Subcutaneous preadipocyte (primary cell): ENCODE measurements at places on chromosomes 4 and X. TPM values are rescaled to one million over a fixed set of nuclear protein-coding genes. Genes with fewer than 3 reads are reported as not detected.

The CDX4 gene
- not detected in 2 replicates for total RNA-seq

The HSFX1 gene
- total RNA-seq = 0.59 and 0.73 TPM in 2 replicates

The PTCHD1 gene
- total RNA-seq = not detected in 2 replicates

The BTK gene
- total RNA-seq = not detected in 2 replicates

The SLC2A9 gene
- 0.73 and 0.78 TPM in 2 replicates for total RNA-seq

The GPRASP1 gene
- 1.4 and 1.8 TPM in 2 replicates for total RNA-seq

The KLKB1 gene
- 0.37 TPM in 1 of 2 replicates, not detected in the other for total RNA-seq

The TKTL1 gene
- total RNA-seq = not detected in 2 replicates

The TBC1D9 gene
- 26.8 and 40.5 TPM in 2 replicates for total RNA-seq

The NRK gene
- total RNA-seq = 0.20 and 0.37 TPM in 2 replicates

The DIAPH2 gene
- 28.7 and 36.0 TPM in 2 replicates for total RNA-seq

The USP26 gene
- total RNA-seq = not detected in 2 replicates

The RXFP1 gene
- total RNA-seq = 0.98 and 2.6 TPM in 2 replicates

The NXF2 gene
- not detected in 2 replicates for total RNA-seq
